ENCODE measurements at places on chromosomes 7 and 10. TPM values are rescaled to one million over a fixed set of nuclear protein-coding genes. Genes with fewer than 3 reads are reported as not detected.

DNA sequence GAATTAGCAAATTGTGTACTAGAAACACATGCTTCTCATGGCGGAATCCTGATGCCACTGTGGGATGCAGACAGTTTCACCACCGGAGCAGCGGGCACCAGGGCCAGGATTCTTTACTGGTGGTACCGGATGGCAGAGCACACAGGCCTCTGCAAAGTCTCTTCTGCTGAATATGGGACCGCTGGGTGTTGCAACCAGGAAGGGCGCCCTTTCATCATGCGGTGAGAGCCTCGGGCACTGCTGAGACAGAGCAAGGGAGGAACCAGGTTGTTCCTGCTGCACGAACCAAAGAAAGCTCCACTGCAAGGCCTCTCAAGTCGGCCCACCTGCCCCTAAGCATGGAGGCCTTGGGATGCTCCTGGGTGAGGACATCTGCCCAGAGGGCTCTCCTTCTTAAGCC lies 57.0 kb upstream of the NMT2 start:
- DNase-seq, result no peak

TRIM73 gene
- 0.39 TPM for total RNA-seq

DNA sequence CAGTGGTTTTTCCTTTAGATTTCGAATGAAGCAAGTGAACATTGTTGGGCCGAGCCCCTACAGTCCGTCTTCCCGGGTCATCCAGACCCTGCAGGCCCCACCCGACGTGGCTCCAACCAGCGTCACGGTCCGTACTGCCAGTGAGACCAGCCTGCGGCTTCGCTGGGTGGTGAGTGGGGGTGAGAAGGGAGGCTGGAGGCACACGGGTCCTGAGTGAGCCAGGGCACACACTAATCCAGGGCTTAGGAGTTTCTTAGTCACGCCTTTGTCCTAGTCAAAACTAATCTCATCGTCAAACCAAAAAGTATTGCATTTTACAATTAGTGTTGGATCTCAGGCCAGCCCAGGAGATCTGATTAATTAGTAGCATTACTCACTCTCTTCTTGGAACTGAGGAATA lies 568.8 kb upstream of the FOXK1 start:
- no peak for DNase-seq

C10orf90 gene
- not detected for total RNA-seq

- DNase-seq, result no peak
These were observed 16.7 kb downstream of the AGFG2 start for GRCh38 chr7:100555701-100556100.

- no peak for DNase-seq
These were observed 18.4 kb upstream of the PDGFA start for GRCh38 chr7:537911-538634.

CALHM3 gene
- not detected for total RNA-seq
